ENCODE measurements at places on chromosomes 11 and 22.
A peak's percentile ranks its signal among the peaks of the same experiment; 100 is the strongest.

DNA sequence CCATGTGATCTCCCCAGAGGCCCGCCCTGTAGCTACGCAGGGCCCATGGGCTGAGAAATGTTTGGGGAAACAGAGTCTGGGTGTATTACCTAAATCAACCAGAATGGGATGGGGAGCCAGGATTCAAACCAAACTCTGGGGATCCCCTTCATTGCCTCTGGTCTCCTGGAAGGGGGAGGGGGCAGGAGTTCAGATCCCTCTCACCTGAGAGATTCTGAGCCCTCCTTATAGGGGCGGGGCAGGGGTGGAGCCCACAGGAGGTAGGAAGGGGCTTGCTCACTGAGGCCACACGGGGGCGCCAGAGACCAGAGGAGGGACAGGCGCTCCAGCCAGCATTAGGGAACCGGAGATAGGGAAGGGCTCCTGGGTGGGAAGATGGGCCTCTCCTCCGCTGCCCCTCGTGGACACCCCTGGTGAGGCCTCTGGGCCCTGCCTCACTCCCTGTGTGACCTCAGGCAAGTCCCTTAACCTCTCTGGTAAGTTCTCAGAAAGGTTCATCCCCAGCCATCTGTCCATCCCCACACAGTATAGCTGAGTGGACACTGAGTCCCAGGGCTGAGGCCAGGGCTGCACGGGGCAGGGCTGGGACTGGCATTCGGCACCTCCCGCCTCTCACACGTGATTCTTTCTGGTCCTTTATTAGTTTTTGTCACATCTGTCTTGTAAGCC lies 2.7 kb upstream of the CDC42BPG start:
- DNase-seq: peak; percentile 89

GRCh38 chr11:71971680-71972079 lies 27.0 kb upstream of the IL18BP start:
- DNase-seq: no peak

DNA sequence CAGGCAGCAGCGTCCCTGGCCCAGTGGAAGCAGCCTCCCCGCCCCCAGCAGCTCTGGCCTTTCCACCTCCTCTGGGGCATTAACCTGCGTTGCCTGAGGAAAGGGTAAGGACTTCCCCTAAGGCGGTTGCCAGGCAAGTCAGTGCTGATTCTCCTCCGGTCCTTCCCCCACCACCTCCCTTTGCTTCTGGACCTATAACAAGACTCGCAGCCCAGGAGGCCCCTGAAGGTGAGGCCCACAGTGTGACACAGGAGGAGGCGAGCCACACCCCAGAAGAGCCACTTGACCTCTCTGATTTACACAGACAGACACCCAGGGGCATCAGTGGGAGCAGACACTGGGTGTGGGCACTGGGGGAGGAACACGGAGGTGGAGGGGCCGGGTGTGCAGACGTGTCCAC lies 35.4 kb downstream of the ASCL2 start:
- DNase-seq: no peak

- DNase-seq: no peak
Measured at GRCh38 chr11:45142241-45143055, 4.0 kb upstream of the PRDM11 start.

GRCh38 chr11:67060111-67060522 lies 3.5 kb downstream of the RHOD start:
- no peak for DNase-seq

- DNase-seq: no peak
Measured at GRCh38 chr11:62687508-62688396, 1.6 kb downstream of the LRRN4CL start.

DNA sequence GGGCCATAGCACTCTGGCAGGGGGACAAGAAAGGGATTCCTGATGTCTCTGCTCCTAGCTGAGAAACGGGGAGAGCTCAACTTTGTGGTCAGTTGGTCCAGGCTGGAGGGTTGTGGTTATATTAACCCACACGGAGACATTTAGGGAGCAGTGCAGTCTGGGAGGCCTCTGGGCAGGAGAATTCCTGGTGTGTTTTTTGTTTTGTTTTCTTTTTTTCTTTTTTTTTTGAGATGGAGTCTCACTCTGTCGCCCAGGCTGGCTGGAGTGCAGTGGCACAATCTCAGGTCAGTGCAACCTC lies 88.0 kb upstream of the SHISAL1 start:
- DNase-seq: no peak

DNA sequence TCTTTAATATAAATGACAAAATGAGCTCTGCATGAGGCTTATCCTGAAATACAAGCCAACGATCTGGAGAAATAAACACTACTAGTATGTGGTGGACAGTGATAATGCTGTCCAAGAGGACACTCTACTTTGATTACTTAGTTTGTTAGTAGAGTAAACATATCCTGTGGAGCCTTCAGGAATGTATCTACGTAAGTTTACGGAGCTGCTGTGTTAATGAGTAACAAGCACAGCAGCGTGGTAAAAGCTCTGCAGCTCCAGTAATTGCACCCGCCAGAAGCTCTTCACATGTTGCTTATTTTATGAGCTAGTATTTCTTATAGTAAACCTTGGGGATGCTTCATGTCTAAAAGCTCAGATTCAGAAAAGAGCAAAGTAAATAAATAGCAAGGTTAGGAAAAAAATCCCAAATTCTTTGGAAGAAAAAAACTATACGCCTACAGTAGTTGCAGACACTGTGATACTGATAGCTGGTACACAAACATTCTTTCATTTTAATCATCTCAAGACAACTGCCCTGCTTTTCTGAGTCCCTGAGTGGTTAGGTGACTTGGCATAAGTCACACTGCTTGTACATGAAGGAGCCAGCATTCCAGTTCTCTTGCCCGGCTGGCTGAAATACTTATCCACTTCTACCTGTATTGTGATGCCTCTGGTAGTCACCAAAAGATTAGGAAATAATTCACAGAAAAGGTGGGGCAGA lies 32.7 kb upstream of the CCDC34 start:
- DNase-seq: no peak
